GM23248 (cell line): ENCODE measurements at places on chromosomes 2 and 18.

DNA sequence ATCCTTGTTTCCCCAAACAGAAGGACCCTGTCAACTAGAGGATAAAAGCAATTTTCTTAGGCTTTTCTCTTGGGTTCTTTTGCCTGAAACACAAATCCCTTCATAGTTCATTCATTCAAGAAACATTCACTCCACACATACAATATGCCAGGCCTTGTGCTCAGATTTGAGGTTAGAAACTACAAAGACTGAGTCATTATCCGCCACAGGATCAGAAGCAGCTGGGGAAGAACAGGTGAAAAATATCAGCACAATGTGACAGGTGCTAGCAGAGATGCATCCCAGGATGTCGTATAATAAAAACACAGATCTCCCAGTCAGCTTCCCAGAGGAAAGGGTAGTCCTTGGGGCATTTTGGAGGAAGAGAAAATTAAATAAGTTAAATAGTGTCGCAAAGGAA is 172.4 kb downstream of the LRATD1 start:
- no peak for DNase-seq
- no peak overlapping the region for H3K4me3 ChIP-seq
- no peaks in the 10 kb centered on the region for H3K27me3 ChIP-seq
- no peaks in the 10 kb centered on the region for H3K36me3 ChIP-seq
- no peaks in the 10 kb centered on the region for H3K4me1 ChIP-seq

DNA sequence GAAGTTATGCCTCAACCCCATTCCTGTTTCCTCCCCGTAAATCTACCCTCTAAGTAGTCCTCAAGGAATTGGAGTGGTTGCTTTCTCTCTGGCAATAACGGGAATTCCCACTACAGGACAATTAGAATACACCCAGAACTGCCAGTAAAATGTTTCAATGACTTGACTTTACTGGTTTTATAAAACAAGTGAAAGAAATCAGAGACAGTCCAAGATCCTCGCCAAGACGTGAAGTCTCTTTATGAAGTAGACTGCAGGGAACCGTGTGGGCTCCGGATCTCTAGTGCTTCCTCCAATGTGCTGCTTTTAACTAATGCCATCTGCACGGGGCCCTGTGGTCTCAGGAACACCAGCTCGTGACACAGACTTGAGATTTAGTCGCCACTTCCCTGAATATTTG is 101.4 kb downstream of the CPO start:
- H3K27me3 ChIP-seq = no peaks in the 10 kb centered on the region
- no peak overlapping the region for H3K4me3 ChIP-seq

GRCh38 chr2:226977775-226978190 is 141.9 kb downstream of the RHBDD1 start:
- DNase-seq = peak; percentile 64
- no peaks in the 10 kb centered on the region for H3K36me3 ChIP-seq
- H3K4me1 ChIP-seq = peaks cover 9% of the 10 kb centered on the region
- no peaks in the 10 kb centered on the region for H3K27me3 ChIP-seq
- H3K27ac ChIP-seq = no peak overlapping the region
- H3K4me3 ChIP-seq = no peak overlapping the region

DNA sequence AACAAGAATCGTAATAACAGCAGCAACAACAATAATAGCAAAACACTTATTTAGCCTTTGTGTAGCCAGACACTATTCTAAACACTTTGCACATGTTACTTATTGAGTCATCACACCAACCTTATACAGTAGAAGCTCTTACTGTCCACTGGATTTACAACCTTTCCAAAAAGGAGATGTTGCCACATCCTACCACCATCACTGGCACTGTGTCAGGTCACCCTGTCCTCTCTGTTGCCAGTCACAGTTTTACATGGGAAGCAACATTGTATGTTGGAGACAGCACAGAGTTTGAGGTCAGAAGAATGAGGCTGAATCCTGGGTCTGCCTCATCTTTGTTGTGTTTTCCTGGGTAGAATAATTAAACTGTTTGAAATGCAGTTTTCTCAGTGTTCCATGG is 201.4 kb upstream of the EPAS1 start:
- peak overlapping the region; percentile 58 for H3K27ac ChIP-seq
- H3K27me3 ChIP-seq = no peaks in the 10 kb centered on the region
- no peaks in the 10 kb centered on the region for H3K36me3 ChIP-seq
- peak; percentile 60 for DNase-seq
